Omental fat pad (tissue), 4 donors: ENCODE measurements at places on chromosomes 13 and 19.

GRCh38 chr19:49413348-49413747 lies 9.9 kb downstream of the PTH2 start:
- DNase-seq: no peak

- DNase-seq: no peak
Observed at GRCh38 chr13:99208185-99208584, 7.5 kb downstream of the UBAC2 start.

GRCh38 chr19:32224371-32225244 lies 120.8 kb upstream of the ZNF507 start:
- no peak for DNase-seq

- no peak for DNase-seq
Observed at GRCh38 chr13:81184556-81185265, 843.8 kb upstream of the SPRY2 start.

DNA sequence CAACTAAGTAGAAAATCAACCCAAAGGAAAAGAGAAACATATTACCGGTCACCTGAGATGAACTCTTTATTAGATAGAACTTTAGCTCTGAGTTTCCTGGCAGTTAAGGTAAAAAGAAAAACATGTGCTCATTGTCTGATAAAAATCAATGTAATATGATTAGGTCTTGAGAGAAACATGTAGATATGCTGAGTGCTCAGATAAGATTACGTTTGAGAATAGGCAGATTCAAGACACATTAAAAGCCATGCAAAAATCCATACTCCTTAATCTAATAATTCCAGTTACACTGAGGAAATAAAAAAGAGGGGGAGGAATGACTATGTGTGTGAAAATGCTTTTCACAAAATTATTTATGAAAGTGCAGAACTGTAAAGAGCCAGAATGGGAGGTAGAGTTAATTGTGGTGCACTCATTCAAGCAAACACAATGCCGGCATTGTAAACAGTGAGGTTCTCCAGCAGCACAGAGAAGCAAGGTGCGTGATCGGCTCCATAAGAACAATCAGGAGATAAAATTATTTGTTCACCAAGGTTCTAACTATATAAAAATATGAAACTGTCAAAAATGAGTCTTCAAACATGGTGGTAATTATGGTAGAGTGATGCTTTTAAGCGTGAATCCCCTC lies 88.8 kb downstream of the MBNL2 start:
- no peak for DNase-seq

- DNase-seq: no peak
Observed at GRCh38 chr13:101697745-101698144, 245.3 kb downstream of the ITGBL1 start.
